ENCODE measurements at places on chromosomes 12 and 14.

GRCh38 chr12:2264651-2265232 is 212.0 kb downstream of the CACNA1C start:
- DNase-seq, result no peak

DNA sequence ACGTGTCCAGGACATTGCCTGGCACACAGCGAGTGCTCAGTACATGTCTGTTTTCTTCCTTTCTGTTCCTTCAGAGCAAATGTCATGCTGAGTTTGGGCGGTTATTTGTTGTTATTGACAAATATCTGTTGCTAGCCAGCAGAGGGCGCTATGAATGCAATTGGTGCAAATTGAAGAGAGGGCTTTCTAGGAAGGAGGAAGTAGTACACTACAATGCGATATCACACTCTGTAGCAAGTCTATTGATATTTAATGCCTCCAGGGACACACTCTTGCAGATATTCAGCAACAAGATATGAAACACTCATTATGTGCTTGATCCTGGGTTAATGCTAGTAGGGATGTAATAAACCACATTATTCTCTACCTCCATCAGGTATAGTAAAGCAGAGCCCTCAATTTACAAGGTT is 267.3 kb upstream of the SRRM4 start:
- DNase-seq, result no peak

DNA sequence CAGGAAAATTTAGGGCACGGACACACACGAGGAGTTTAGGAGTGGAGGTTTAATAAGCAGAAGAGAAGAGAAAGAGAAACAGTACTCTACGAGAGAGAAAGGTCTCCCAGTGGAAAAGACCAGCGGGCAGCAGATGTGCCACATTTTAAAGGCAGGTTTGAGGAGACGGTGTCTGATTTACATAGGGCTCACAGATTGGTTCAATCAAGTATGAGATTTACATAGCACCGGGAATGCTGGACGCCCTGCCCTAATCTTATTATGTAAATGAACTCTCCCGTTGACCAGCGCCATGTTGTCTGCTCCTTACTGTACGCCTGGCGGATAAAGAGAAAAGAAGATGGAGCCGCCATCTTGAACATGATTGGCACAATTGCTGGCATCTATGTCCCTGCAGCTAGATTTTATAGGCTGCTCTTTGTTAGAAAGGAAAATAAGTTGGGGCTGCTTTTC is 17.9 kb downstream of the NFKBIA start:
- no peak for DNase-seq

GRCh38 chr14:75724414-75725204 is 63.6 kb downstream of the TTLL5 start:
- no peak for DNase-seq

- no peak for DNase-seq
These were observed 50.1 kb upstream of the KCNA1 start for GRCh38 chr12:4859478-4860210.

DNA sequence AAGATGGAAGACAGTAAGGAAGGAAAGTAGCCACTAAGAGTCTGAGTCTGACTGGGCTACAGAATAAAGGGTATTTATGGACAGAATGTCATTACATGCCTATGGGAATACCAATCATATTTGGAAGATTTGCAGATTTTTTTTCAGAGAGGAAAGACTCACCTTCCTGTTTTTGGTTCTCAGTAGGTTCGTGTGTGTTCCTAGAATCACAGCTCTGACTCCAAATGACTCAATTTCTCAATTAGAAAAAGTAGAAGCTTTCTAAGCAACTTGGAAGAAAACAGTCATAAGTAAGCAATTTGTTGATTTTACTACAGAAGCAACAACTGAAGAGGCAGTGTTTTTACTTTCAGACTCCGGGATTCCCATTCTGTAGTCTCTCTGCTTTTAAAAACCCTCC is 15.4 kb upstream of the PAPLN start:
- DNase-seq, result no peak

DNA sequence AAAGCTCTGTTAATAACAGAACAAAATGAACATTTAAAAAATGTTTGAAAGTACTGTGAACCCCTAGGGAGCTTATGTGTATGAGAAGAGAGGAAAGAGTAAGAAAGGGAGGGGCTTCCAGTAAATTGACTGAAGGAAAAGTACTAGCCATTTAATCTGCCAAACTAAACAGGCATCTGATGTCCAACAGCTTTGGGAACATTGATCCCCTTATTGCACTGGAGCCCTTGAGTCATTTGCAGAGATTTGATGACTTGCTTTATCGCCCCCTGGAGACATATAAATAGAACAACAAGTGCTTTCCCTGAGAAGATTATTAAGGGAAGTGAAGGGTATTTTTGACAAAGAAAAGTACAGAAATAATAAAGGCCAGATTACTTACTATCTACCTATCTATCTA is 319.3 kb upstream of the NOVA1 start:
- DNase-seq, result no peak

GRCh38 chr14:104112609-104113571 is 25.5 kb upstream of the KIF26A start:
- no peak for DNase-seq

GRCh38 chr12:123131879-123132402 is 18.9 kb downstream of the PITPNM2 start:
- no peak for DNase-seq

DNA sequence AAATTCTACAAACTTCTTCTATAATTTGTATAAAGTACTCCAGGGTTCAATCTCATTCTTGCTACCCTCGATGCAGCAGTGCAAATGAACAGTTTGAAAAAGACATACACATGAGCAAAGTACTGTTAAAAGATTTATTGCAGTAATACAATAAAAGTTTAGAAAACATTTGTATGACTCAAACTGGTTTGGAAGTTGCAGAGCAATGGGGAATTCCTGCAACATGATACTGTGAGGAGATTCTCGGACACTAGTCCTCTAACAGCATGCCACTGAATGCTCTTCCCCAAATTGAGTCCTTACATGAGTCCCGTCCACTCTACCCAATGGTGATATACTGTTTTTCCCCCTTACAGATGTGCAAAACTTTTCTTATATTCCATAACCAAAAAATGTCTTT is 45.4 kb downstream of the ATG14 start:
- no peak for DNase-seq

DNA sequence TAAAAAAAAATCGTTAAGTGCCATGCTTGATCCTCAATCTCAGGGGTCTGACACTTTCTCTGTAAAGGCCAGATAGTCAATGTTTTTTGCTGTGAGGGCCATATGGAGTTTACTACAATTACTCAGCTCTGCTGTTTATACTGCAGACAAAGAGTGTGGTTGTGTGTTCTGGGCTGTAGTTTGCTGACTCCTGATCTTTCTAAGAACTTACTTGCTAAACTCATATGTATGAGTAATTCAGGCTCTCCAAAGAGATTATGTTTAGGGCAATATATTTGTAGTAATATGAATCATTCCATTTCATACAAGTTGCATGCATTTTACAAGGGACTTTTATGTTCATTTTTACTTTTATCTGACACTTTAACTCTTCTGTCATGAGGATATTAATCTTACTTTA is 188.2 kb downstream of the TMTC2 start:
- DNase-seq, result no peak

DNA sequence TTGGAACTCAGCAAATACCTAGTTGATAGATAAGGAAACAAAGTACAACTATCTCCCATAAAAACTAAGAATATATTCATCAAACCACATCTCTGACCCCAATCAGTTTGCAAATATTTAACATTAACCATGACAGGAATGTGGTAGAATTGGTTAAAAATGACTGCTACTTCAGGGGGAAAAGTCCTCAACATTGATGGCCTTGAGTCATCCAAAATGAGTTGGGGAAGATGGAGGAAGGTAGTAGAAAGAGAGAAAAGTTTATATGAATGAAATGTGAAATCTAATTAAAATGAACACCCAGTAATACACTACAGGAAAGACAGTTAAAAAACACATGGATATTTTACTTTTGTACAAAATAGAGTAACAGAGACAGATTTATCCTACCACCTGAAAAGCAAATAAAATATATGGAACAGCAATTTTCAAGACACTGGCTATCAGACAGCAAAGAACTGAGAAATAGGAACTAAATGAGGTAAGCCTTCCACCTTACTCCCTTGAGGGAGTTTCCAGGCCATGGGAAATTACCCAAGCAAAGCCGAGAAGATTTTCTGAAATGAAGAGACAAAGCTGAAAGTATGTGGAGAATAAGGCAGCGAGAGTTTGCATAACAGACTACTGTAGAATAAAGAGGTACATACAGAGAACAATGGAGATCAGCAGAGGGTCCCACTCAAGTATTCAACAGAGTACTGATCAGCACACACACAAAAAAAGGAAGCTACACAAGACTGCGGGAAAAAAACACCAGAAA is 49.6 kb downstream of the TC2N start:
- no peak for DNase-seq

GRCh38 chr12:47547077-47547476 is 158.8 kb downstream of the RPAP3 start:
- no peak for DNase-seq

DNA sequence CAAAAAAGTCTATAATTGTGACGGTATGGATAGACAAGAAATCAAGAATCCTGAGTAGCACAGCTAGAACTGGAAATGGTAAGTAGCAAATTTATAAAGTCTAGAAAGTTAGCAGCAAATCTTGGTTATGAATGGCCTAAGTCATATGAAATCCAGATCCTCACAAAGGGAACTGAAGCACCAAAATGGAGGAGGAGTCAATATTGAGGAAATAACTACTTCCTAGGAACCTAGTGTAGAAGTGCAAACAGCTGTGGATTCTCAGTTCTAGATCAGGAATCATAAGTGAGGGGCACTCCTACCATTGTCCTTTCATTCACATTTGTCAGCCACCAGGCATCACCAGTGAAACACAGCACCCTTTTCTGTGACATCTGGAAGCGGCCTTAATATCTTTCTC is 202.2 kb upstream of the DCN start:
- DNase-seq, result no peak

DNA sequence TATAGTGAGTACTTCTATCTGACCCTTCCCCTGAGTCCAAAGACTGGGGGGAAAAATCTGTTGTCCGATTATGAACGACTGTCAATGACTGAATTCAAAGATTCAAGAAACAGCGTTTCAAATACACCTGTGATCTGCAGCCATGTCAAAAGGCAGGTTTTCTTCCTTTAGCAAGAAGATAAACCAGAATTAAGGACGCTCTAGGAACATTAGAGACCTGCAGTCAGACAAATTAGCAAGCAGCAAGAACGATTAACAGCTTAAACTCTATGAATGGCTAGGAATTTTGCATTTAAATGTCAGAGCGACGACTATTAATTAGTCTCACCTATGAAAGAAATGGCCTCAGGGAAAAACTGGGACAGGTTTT is 2.1 kb downstream of the DUSP6 start:
- no peak for DNase-seq

- no peak for DNase-seq
These were observed 29.0 kb upstream of the MSI1 start for GRCh38 chr12:120397824-120398540.

DNA sequence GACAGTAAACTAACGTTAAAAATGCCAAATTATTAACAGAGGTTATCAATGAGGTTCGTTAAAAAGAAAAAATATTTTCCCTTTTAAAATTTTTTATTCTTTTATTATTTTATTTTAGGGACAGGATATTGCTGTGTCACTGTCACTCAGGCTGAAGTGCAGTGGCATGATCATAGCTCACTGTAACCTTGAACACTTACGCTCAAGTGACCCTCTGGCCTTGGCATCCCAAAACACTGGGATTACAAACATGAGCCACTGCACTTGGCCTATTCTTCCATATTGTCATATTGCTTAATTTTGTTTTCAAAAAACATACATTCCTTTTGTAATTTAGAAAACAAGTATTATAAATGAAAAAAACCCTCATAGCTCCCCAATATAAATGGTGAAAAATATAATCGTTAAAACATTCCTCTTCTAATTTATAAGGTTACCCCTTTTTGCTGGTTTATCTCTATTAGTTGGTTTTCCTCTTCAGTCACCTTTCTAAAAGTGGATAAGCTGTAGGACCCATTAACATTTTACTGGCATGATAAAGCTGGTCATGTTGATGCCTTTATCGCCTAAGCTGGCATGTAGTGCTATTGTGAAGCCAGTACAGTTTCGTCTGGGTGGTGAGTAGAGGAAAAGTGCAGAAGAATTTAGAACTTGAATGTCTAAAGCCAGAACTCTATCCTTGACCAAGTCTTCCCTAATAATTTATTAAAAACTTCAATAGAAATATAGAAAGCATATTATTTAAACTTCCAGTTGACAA is 27.6 kb downstream of the PDE3A start:
- no peak for DNase-seq

- DNase-seq, result no peak
These were observed 8.6 kb upstream of the YY1 start for GRCh38 chr14:100230361-100230760.

- peak; percentile 48 for DNase-seq
These were observed 34.3 kb upstream of the ATP2A2 start for GRCh38 chr12:110246636-110247339.

DNA sequence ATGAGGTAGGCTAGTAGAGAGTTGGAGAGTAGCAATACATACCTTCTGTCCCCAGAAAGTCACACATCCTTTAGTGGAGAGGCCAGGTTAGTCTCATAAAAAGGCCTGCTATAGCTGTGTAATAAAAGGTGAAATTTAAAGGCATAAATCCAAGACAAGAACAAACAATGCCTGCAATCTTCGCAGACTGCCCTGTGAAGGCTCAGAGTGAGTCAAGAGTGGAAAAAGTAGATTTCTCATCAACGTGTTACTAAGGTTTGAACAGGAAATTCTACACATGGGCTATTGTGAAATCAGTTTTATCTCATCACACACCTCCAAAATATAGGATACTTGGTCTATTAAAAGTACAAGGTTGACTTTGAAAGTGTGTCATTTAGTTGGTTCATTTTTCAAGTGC is at the start of gene KLRC1:
TSS of gene KLRC1 (minus strand) at position 222 of the 400 bp plus-strand sequence. CDS start 2,221 bp downstream, outside the sequence.
- DNase-seq, result no peak

GRCh38 chr14:88565427-88565826 is 2.6 kb downstream of the ZC3H14 start:
- DNase-seq, result no peak

- no peak for DNase-seq
These were observed 29.4 kb downstream of the PLEKHG7 start for GRCh38 chr12:92732216-92732615.

DNA sequence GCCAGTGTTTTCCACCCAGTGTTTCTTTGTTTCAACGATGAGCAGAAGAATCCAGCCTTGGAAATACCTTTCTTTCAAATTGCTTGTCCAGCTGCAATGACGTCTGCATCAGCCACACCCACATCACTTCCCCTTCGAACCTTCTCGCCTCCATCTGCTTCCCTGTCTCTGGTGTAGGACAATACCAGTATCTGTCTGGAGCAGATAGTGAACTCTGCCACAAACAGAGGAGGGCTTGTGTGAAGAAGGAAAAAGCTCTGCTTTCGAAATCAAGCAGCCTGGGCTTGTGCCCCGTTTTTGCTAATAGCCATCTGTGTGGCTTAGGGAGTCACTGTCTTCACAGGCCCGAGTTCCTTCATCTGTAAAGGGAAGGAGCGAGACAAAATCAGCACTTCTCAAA is 415.4 kb downstream of the ZFP36L1 start:
- peak; percentile 47 for DNase-seq
